ENCODE measurements at places on chromosomes 12 and 14.

- no peak for DNase-seq
These were observed 4.9 kb downstream of the CDC42BPB start for GRCh38 chr14:103052407-103052806.

GRCh38 chr14:81350344-81351130 lies 49.6 kb downstream of the STON2 start:
- DNase-seq = no peak

- DNase-seq = no peak
These were observed 13.1 kb downstream of the NPC2 start for GRCh38 chr14:74480046-74480445.

DNA sequence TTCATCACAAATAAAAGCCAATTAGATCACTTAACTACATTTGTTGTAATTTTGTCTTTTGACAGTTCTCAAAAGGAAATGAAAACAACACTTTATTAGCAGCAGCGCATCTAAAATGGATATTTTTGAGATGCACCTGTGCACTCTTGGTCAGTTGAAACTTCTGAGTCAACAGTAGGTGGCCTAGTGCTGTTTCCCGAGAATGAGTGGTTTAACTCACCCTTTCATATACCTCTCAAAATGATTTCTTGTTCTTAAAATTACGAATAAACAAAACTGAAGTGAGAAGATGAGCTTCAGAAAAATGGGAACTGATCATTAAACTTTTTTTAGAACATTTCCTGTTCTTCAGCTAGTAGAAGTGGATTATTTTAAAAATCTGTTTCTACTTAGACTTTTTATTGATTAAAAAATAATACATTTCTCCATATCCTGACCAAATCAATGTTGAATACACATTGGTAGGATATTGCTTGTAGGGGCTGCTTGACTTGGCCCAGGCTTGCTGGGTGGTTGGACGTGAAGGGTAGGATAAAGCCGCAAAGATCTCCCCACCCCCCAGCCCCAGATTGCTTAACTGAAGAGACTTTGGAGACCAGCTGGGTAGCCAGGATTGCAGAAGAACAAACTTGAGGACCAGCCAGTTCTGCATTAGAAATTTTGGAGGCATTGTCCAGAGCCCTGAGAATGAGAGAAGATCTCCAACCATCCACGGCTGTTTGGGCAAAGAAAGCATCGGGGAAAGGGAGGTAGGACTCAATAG lies 22.3 kb upstream of the STK38L start:
- DNase-seq = no peak

DNA sequence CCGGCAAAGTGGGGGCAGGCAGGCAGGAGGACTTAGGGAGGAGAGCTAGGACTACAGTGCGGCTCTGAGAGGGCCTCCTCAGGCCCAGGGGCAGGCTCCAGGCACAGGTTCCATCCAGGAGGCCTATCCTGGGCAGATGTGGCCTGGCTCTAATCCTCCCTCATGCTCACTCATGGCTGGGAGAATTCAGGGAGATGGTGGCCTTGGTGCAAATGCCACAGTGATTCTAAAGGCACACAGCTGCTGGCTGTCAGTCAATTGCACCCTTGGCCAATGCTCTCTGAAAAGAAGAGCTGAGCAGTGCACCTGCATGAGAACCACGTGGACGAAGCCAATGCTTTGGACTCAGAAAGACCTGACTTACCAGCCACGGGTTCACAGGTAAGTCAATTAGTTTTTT lies 89.6 kb downstream of the C12orf75 start:
- no peak for DNase-seq

All from CD8-positive, alpha-beta memory T cell (primary cell).